ENCODE measurements at places on chromosomes 4 and X.

- no peak for DNase-seq
These were observed 153.2 kb upstream of the RPL34 start for GRCh38 chr4:108466936-108467902.

DNA sequence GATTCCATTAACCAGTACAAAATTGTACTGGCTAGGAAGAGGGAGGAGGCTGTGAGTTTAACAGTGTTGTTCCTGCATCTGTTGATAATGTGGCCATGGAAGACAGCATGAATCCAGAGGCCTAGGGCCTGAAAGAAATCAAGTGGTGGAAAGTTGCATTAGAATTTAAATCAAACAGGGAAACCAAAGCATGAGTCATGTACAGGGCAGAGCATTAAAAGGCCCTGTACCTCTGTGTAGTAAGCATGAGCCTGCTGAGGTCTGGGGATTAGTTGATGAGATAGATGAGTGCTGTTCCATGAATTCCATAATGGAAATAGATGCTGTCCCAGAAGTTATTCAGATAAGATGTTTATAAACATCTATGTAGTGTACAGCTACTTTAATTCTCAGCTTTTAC lies 58.3 kb downstream of the MID1IP1 start:
- no peak for DNase-seq

DNA sequence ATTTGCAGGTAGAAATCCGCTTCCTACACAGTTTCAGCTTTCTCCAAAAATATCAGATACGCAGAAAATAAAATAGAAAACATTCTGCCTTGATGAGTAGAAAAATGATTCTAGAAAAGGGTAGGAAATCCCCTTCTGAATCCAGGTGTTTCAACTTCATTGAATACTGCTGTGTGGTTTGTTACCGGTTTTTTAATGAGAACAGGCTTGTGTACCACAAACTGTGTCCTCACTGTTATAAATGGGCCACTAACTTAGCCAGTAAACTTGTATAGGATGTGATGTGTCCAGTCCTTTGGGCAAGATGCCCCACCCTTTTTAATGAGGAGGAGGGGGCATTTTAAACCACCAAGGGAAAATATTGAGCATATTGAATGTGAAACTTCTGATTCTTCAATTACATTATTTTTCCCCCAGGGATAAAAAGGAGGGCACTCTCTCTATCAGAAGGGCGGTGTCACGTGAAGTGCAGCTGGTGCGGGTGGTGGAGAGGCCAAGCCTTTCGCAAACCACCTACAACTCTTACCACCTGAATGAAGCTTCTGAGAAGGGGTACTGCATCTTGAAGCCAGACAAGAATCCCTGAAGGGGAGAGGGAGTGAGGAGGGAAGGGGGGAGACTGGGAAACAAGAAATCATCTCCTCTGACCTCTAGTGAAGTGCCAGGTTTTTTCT lies 4.5 kb downstream of the CXXC4 start:
- no peak for DNase-seq

GRCh38 chr4:30002341-30002740 lies 717.8 kb upstream of the PCDH7 start:
- no peak for DNase-seq

GRCh38 chr4:107388736-107389274 lies 331.2 kb downstream of the PAPSS1 start:
- DNase-seq = no peak
